ENCODE measurements at places on chromosomes 5 and 9.

GRCh38 chr9:71303351-71303750, 181.9 kb upstream of the TRPM3 start:
- no peak for DNase-seq

- DNase-seq, result no peak
These were observed 46.3 kb upstream of the TDRD7 start for GRCh38 chr9:97365634-97366033.

- no peak for DNase-seq
These were observed 142.0 kb downstream of the PARP8 start for GRCh38 chr5:50808406-50808805.

GRCh38 chr9:99726758-99727157, 94.9 kb upstream of the NR4A3 start:
- DNase-seq, result no peak

GRCh38 chr5:159097784-159098602, 1.7 kb downstream of the EBF1 start:
- no peak for DNase-seq

GRCh38 chr5:23571059-23571458, 63.6 kb downstream of the PRDM9 start:
- DNase-seq, result no peak

DNA sequence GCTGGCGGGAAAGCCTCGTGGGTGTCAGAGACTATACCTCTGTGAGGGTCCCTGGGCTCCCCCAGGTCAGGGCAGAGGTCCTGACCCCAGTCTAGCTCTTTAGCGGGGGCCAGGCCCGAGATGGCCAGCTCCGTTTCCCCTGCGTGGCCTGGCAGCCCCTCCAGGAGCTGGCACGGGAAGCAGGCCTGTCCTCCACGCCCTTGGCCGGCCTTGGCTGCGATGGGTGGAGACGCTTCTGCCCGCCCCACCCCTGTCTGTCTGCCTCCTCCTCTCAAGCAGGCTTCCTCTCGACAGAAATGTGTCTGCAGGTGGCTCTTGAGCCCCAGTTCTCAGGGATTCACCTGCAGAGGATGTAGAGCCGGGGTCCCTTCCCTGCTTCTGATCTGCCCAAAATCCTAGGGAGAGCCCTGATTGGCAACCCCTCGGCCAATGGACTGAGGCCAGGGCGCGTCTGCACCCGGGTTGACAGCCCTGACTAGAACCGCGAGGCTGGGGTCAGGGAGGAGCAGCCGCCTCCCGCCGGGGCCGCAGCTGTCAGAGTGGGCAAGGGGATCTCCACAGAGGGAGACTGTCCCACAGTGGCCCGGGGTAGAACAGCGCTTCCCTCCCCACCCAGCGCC, 2.6 kb upstream of the GRIN1 start:
- DNase-seq, result no peak

DNA sequence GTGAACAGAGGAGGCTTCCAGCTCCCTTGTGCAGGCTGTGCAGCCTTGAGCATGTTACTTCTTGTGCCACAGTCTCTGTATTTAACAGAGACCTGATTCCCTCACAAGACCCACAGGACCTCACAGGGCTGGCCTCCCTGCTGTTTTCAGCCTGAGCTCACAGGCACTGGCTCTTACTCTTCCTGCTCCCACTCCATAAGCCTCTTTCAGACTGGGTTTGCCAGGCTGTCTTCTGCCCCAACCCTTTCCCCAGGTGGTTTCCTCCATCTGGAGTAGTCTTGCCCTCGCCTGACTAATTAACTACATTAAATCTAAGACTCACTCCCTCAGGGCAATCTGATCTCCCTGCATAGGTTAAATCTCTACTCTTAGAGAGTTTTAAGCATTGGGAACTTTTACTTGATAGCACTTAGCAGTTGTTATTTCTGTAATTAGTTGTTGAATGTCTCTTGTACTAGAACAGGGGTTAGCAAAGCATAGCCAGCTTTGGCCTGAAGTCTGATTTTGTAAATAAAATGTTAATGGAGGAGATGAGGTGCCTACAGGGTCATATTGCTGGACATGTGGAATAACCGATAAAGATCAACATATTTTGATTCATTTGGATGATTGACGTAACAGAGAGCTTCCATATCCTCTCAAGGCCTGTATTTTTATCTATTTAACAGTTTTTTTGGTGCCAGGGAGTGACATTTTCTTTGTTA, 28.6 kb upstream of the SPATA31E1 start:
- DNase-seq, result no peak

GRCh38 chr5:88833371-88834130, 49.4 kb downstream of the MEF2C start:
- DNase-seq, result no peak

GRCh38 chr9:90505695-90506094, 136.9 kb downstream of the DIRAS2 start:
- no peak for DNase-seq

DNA sequence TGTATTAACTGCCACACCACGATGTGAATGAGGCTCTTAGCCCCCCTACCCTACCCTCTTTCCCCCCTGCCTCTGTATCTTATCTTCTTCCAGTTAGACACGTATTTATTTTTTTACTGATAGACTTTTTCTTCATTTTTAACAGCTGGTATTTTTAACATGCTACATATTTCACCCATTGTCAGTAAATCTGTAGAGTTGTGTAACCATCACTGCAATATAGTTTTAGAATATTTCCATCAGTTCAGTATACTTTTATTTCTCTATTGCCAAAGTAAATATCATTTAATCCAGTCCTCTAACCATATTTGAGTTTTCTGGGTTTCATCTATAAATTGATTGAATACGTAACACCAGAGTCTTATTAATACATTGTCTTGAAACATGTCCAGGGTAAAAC, 62.8 kb downstream of the SPATA31C2 start:
- no peak for DNase-seq

DNA sequence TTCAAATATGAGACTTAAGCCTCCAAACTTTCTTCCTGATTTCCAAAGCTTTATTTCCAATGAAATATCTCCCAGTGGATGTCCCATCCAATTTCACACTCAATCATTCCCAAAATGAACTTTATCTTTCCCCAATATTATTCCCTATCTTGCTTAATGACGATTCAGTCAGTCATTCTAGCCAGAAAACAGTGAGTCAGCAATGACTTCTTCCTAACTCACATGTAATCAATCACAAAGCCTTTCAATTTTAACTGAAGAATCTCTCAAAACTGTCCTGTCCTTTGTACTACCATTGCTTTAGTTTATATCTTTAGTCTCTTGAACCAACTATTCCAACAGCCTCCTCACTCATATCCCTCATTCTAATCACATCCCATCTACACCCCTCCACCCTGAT, 34.9 kb downstream of the NSA2 start:
- DNase-seq, result no peak

DNA sequence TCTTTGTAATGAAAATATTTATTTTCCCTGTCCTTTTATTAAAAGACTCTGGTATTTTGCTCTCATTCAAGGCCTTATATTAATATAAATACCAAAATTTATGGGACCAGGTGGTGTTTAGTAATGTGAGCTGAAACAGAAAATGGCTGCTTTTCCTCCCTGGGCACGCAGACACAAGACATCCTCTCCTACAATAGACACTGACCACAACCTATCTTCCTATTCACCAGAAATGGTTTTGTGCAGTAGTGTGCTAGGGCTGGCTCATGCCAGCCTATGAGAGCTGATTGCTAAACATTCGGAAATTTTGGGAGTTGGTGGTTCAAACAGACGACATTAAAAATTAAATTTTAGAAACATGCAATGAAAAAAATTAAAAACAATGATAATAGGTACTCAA, 338.2 kb downstream of the BNC2 start:
- no peak for DNase-seq

DNA sequence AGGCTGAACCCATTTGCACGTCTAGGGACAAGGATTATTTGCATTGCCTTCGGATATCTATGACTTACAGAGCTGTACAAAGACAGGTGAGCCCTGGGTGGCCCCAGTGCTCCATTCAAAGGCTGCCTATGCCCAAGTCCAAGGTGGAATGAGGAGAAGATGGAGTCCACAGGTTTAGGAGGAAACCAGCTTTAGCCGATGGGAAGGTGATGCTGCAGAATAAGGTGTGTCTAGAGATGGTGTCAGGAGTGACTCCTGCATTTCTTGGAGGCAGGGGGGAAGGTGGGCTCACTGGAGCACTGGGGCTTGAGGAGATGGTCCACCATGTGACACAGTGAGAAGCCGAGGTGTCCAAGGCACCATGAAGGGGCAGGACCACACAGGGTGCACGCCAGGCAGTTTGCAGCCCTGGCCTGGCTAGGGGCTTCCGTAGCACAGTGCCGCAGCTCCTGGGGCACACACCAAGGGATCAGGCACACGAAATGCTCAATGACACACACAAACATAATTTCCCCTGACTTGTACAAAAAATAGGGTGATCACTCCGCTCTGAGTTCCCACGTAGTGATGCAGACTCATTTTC, 32.1 kb downstream of the SEMA4D start:
- DNase-seq, result no peak
